ENCODE measurements at places on chromosomes 2 and 18.

DNA sequence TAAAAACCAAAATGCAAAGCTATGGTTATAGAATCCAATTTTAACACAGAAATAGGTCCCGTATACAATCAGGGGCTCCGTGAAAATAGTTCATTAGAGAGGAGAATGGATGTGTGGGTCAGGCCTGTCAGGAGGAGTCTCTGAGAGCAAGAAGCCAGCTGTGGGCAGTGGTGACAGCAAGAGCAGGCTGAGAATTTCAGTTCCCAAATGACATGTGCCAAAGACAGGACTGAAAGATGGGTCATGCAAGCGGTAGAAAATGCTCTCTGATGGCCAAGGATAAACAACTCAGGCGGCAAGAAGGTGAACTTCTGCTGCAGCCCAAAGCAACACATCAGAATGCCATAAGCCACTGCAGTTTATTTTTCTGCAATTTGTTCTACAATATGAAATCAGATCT lies 100.4 kb downstream of the CCDC141 start:
- DNase-seq = no peak

DNA sequence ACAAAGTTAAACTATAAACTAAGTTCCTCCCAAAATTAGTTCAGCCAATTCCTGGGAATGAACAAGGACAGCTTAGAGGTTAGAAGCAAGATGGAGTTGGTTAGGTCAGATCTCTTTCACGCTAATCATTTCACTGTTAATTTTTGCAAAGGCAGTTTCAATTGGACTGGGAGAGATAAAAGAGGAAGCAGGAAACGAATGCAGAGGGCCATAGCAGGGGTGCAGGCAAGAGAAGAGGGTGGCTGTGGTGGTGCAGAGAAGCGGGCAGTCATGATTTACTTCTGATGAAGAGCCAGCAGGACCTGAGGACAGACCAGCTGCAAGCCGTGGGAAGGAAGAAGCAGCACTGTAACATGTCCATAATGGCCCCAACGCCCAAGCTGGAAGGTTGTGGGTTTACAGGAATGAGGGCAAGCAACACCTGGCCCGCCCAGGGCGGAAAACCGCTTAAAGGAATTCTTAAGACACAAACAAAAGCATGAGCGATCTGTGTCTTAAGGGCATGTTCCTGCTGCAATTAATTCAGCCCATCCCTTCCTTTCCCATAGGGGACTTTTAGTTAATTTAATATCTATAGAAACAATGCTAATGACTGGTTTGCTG lies 4.1 kb upstream of the RMP24 start:
- no peak for DNase-seq

DNA sequence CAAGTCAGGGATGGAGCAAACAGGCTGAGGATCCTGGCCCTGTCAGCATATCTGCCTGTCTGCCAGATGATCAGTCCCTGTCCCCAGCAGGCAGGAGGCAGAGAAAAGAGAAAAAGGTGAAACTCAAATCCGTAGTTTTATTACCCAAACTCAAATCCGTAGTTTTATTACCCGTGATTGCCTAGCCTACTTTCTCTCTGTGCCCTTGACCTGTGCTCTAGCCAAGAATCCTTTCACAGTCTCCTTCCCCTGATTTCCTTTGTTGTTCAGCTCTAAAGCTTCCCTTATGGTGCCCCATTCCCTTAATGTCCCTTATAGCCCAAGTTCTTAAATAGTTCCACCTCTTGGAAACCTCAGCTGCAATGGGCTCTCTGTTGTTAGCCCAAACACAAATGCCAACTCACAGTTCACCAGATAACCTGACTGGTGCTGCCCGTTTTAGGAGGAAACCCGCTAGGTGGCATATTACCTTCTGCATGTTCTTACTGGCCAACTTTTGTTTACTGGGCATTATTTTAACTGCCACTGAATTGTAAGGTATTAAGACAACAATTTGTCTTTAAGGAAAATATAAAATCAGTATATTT lies 125.7 kb upstream of the FZD5 start:
- no peak for DNase-seq

GRCh38 chr2:99825630-99826029 lies 316.8 kb downstream of the AFF3 start:
- no peak for DNase-seq

DNA sequence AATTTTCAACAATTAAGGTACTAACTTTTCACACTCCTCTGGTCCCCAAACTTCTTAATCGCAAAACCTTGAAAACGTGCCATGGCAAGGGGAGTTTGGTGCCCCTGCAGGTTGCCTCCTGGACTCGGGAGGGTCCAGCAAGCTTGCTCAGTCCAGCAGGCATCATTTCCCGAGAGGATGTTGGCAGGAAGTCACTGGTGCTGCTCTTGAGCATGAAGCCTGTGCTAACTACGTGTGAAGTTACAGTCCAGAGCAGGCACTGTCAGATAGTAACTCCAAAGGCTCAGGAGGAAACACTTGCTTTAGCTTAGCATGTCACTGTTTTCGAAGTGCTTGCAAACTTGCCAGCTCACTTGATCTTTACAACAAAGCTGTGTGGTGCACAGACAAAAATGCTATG lies 215.4 kb downstream of the MYCN start:
- no peak for DNase-seq

GRCh38 chr2:173664513-173664910 lies 300.7 kb downstream of the SP3 start:
- no peak for DNase-seq

DNA sequence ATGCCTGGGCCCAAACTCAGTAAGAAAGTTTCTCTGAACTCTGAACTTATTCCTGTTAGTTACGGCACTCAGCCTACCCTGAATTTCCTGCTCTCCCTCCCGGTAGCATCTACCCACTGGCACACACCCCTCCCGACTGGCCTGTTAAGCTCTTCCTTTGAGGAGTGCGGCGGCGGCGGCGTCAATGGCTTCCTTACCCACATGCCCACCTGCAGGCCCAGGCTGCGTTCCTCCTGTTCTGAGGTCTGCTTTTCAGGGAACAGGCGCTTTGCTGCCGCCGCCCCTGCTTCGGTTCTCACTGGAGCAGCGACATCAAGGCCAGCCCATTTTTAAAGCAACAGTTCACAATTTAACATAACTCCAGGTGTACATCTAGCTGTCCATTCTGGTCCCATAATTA lies 432.4 kb downstream of the DCDC2C start:
- no peak for DNase-seq

GRCh38 chr2:62197011-62197924 lies 1.4 kb downstream of the B3GNT2 start:
- no peak for DNase-seq

- DNase-seq = no peak
Measured at GRCh38 chr2:118013724-118014491, at the start of gene CCDC93. TSS of gene CCDC93 (minus strand) at chr2:118014070. CDS start at chr2:118013995, 75 bp downstream.

GRCh38 chr2:168136392-168136977 lies 110.9 kb downstream of the STK39 start:
- DNase-seq = no peak

GRCh38 chr2:187541086-187542085 lies 12.8 kb downstream of the TFPI start:
- no peak for DNase-seq

DNA sequence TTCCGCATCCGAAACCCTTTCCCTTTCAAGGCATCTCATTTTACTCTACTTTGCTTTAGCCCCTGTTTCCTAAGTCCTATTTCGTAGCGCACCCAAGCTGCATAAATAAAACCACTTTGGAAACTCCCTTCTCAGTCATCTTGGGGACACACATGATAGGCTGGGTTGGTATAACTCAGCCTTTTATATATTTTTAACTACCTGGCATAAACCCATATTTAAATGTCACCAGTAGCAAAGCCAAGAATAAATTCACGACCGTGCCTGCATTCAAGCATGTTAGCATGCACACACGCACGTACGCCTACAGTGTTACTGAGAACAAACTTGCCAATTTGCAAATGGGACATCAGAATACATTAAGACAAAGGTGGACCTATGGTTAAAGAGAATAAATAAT lies 564.7 kb upstream of the PIK3C3 start:
- DNase-seq = peak; percentile 59

DNA sequence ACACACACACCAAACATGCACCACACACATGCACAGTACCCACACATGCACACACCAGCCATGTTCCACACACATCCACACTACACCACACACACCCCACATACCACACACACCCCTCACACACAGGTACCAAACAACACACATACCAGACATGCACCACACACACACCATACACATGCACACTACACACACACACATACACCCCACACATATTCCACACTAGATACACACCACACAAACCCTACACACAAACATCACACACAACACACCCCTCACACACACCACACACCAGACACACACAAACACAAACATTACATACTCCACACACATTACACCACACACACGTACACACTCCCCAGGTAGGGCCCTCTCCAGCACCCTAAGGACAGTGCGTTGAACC lies 51.2 kb downstream of the TRABD2A start:
- no peak for DNase-seq

GRCh38 chr2:10923008-10923375 lies 11.3 kb downstream of the KCNF1 start:
- DNase-seq = no peak
